ENCODE measurements at places on chromosomes 16 and 17.

DNA sequence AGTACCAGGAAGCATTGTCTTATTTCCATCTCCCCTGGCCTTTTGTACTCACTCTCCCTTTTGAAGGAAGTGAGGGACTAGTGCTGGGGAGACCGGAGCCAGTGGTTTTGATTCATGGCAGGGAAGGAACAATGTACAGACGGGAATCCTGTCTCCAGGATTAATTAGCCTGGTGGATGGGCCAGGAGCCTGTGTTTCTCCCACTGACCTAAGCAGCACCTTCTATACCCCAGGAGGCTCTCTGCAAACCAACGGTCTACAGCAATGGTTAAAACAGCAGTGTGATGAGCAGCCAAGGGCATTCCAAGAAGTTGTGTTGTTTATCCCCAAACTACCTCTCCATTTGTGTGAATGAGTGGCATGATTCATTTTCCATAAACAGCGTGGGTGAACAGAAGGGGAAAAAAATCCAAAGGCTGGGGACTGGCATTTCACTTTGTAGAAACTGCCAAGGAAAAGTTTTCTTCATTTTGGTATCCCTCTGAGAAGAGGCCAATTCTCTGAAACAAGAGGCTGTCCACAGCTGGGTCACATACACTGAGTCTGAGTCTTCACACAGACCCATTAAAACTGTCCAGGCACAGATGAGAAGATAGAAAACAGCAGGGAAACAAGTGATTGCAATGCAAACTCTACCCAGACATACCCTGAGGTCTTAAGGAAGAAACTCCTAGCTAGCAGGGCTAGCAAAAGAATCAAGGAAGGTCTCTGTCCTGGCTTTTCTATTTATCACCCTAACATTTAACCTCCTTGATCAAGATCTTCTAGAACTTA is 18.1 kb downstream of the ANKFN1 start:
- DNase-seq: no peak

DNA sequence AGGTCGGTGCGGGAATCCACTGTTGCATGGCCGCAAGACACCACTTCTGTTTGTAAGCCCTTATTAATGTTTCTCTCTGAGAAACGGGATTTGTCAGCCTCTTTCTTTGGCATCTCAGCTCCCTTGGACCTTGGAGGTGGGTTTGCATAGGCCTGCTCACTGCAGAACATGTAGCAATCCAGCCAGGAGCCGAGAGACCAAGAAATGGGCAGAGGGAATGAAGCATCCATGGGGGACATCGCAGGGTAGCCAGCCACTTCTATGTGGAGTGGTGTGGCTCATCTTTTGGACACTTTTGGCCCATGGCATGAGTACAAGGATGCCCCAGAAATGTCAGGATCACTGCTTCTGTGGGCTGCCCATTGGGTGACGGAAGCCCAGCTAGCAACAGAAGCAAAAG is 79.4 kb downstream of the GSG1L start:
- DNase-seq: no peak

DNA sequence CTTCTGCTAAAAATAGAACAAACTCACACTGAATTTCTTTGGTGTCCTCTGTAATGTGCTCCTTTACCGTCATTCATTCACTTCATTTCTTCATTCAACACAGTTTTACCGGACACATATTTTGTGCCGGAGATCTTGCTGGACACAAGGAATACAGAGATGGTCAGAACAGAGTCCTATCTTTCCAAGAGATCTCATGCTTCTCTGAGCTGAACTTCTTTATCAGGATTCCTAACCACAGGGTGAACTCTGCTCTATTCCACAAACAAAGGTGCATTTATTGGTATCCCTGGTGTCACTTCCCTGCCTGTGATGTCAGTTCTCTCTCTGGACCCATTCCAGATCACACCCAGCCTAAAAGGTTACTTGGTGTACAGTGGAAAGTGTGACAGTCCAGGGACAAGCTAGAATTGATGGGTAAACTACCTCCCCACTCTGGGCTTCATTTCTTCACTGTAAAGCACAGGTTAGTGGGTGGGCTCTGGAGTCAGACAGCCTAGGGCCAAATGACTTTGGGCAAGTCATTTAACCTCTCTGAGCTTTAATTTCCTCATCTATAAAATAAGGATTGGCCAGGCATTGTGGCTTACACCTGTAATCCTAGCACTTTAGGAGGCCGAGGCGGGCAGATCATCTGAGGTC is 4.2 kb downstream of the IFI35 start:
- no peak for DNase-seq

DNA sequence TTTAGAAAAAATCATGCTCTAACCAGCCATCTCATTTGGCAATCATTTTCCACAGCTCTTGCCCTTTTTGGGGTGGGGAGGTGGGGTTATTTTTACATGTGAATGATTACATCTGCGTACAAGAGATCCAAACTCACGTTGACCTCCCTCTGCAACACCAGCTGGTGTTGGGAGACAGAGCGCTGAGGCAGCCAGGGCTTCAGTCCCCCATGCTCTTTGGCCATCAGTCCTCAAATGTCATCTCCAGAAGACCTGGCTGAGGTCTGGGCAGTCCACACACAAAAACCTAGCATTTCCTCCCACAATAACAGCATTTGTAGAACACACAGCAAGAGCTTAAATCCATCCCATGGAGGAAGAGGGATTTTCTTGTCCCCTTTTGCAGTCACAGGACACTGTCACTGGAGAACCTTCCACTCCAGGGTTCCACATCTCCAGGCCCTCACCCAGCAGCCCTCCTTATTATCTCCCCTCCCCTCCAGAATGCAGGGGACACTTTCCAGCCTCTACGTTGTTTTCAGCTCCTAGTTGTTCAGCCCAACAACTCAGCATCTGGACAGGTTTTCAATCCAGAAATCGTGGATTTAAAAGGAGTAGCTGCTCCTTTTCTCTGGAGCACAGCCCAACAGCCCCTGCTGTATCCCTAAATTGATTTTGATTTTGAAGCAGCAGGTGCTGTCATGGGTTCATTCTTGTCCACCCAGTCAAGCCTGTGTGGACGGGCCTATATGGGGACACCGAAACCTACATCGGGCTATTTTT is 21.1 kb downstream of the MEOX1 start:
- no peak for DNase-seq

- DNase-seq: no peak
Measured at GRCh38 chr17:1673041-1673785, 11.5 kb downstream of the PRPF8 start.

DNA sequence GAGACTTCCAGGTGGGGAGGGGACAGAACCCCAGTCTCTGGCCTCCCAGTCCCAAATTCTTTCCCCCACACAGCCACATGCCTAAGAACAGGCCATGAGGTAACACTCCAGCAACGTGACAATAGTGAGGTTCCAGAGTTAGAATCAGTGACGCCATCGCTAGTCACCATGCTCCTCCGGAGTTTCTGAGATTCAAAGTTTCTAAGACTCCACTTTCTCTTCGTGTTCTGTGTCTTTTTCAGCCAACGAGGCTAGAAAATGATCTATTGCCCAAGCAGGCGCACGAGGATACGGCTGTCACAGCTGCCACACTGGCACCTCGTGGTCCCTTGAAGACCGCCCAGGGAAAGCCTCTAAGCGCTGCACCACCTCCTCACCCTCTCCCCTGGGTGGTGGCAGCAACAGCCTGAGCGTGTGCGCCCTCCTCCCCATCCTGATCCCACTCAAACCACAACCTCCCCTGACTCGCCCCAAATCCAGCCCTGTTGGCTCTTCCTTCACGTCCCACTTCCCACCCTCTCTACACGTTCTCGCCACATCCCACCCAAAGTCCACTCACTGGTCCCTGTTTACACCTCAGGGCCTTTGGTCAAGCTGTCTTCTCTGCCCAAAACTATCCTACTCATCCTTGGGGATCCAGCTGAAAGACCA is 1.0 kb downstream of the MCRIP1 start:
- DNase-seq: no peak

DNA sequence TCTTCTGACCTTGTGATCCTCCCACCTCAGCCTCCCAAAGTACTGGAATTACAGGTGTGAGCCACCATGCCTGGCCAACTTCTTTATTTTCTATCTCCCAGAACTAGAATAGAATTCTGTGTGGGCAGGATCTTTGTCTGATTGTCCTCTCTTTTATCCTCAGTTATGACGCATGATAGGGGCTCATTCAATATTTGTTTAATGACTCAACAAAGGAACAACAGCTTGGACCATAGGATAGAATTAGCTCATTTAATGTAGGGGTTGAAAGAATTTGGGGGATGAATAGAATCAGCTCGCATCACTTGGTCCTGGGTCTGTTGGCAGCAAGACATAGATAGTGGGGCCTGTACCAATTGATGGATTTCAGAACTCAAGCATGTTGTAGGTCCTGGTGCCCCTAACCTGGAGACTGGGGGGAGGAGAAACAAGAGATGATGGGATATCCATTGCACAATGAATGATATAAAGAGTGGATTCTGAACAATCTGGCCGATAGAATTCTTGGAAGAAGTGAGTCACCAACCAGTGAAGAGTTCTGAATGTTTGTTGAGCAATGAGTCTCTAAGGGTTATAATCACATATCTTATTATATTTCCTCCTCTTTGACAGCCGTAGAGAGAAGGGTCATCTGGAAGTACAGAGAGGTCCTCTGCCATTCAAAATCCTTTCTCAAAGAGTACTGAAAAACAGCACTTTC is 250.2 kb downstream of the HS3ST4 start:
- DNase-seq: no peak

- no peak for DNase-seq
Measured at GRCh38 chr16:77790009-77790372, 1.6 kb downstream of the VAT1L start.

- DNase-seq: no peak
Measured at GRCh38 chr17:29623283-29623647, 553 bp upstream of the CORO6 start.

DNA sequence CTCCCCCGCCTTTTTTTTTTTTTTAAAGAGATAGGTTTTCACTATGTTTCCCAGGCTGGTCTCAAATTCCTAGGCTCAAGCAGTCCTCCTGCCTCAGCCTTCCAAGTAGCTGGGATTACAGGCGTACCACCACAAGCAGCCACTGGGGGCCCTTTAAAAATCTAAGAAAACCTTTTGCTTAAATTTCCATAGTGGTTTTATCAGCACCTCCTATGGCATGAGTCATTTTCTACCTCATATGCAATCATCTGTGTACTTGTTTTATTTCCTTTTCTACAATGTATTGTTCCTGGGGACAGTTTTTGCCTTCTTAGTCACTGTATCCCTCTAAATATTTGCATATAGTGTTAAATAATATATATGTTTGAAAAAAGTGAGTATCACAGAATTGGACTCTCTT is 29.2 kb downstream of the GNA13 start:
- DNase-seq: no peak

DNA sequence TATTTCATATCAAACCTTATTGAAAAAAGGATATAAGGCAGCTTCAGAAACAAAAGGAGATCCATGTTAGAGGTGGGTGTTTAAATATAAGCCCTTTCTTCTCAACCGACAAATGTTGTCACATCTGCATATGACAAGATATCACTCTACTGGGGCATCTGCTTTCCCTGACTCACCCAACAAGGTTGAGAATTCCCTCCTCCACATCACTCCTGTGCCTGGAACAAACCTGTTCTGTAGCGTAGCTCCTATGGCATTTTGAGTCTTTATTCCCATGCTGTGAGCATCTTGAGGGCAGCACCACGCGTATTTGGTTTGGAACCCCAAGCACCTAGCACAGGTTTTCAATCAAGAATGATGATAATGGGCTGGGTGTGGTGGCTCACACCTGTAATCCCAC is 59.4 kb upstream of the ZFHX3 start:
- DNase-seq: no peak

DNA sequence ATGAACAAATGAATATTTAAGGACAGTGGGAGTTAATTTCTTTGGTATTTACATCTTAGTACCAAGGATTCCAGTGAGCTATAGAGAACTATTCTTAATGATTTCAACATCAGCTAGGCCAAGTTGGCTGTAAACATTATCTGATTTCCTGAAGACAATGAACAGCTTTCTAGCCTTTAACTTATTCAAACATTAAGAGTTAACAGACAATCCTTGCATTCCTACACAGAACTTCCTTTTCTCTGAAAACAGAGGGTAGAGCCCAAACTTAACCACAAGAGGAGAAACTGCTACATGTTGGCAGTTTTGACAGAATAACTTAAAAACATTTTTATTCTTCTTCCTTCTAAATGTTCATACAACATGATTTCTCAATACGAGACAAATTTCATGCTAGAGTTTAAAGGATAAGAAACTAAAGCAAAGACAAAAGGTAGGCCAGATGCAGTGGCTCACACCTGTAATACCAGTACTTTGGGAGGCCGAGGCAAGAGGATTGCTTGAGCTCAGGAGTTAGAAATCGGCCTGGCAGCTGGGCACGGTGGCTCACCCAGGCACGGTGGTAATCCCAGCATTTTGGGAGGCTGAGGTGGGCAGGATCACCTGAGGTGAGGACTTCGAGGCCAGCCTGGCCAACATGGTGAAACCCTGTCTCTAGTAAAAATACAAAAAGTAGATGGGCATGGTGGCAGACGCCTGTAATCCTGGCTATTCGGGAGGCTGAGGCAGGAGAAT is 4.4 kb downstream of the CRLF3 start:
- no peak for DNase-seq

GRCh38 chr16:15032547-15033308 is 23.1 kb downstream of the NTAN1 start:
- DNase-seq: no peak

All from activated naive CD4-positive, alpha-beta T cell (primary cell).